Epithelial cell of proximal tubule (primary cell): ENCODE measurements at places on chromosomes 11 and 22. TPM values are rescaled to one million over a fixed set of nuclear protein-coding genes. Genes with fewer than 3 reads are reported as not detected.

NLRP10 gene
- not detected in 2 replicates for total RNA-seq

GRCh38 chr22:19875061-19875530 is 20.4 kb upstream of the GNB1L start:
- DNase-seq = no peak

RBMXL2 gene
- total RNA-seq = 0.14 TPM in 1 of 2 replicates, not detected in the other

HEPHL1 gene
- not detected in 2 replicates for total RNA-seq

DNA sequence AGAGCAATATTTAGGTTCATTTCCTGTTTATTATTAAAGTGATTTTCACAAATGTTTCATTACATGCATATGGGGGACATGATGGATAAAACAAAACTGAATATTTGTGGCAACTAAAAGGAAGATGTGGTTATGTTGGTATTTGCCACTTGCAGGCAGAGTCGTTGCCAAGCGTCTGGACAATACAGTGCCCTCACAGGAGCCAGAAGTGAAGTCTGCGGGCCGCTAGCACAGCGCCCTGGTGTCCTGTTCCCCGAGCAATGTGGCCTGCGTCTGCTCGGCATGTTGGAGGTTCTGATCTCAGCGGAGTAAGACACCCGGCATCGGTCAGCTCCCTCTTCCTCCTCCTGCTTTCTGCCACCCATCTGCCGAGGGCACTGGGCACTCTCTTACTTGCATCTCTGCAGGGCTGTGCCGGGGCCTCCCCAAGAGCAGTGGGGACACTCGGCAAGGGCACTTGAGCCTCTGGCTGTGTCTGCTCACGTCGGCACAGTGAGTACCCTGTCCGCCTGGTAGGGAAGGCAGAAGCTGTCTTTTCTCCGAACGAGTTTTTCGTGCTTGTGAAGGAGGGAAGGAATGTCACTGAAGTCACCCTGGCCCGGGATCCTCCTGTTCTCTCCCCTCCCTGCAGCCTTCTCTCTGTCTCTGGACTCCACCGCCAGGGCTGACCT is 10.5 kb upstream of the TTLL12 start:
- no peak for DNase-seq

GRCh38 chr11:22337596-22338485 is at the start of gene SLC17A6:
TSS of gene SLC17A6 (plus strand) at chr11:22338381. CDS start at chr11:22338534, 153 bp downstream.
- DNase-seq = no peak

DNA sequence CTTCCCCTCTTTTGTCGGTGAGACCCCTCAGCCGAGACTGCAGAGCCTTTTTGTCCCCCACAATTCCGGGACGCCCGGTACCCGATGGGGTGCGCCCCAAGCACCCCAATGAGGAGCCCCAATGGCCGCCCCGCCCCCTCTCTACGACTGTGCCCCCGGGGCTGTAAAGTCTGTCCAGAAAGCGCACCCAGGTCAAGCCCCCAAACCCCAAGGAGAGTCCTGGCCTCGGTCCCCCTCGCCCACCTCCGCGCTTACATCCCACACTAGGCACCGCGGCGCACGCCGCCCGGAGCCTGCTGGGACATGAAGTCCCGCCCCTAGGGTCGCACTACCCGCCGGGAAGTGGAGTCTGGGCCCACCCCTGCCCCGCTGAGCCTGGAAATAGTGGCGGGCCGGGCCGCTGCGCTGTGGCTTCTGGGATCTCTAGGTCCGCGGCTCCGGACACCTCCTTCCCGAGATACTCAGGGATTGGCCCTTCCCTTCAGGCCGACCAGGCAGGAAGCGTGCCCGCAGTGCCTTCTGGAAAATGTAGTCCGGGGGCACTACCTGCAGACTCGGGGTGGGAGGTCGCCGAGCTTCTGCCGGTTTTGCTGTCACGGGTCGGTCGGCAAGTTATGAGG is at the start of gene MEN1:
MEN1 (minus strand) TSS at position 281 of the 620 bp plus-strand sequence. CDS start 442 bp downstream, outside the sequence.
- DNase-seq = peak; percentile 52

- DNase-seq = no peak
Measured at GRCh38 chr11:119974051-119974450, 163.9 kb downstream of the TRIM29 start.

DNA sequence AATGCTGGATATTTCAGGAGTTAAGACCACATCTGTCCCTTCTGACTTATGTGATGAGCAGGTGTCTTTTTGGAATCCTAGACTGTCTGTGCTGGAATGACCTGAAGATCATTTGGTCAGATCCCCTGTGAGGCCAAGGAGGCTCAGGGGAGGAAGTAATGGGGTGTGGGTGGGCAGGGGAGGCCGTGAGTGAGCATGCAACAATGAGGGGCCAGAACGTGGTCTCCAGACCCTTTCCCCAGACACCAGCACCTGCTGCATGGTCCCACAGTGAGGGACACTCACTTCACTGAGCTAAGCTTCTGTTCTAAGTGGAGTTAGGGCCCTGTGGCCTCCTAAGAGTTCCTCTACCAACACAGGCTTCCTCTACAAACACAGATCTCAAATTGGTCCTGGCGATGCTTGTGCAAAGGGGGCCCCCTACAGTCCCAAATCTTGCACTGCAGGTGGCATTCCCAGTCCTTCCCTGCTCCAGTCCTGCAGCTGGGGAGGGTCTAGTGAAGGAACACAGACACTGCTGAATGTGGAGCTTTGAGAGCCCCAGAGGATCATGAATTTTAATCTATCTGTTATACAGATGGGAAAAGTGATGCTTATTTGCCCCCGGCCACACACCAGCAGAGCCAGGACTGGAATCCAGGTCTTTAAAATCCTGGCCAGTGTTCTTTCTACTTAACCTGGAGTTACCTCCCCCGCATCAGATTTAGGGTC is 7.4 kb downstream of the USP2 start:
- DNase-seq = no peak

DAGLA gene
- total RNA-seq = 4.5 and 7.3 TPM in 2 replicates

GRCh38 chr11:117946842-117947526 is 17.8 kb upstream of the TMPRSS13 start:
- DNase-seq = peak; percentile 87

- DNase-seq = no peak
Measured at GRCh38 chr22:31308181-31308580, 15.9 kb upstream of the PIK3IP1 start.

DNA sequence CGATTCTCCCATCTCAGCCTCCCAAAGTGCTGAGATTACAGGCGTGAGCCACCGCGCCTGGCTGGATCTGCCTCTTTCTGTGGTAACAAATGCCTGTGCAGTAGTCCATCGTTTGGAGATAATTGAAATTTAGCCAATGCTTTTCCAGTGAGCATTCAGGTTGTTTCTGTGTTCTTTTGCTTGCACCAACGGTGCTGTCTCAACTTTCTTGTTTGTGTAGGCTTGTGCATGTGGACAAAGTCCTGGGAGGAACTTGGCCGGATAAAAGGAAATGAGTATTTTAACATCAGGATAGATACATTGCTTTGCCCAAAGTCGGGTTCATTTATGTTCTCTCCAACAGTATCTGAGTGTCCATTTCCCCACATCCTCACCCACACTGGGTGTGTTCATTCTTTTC is 85.7 kb downstream of the KIAA1671 start:
- no peak for DNase-seq

DNA sequence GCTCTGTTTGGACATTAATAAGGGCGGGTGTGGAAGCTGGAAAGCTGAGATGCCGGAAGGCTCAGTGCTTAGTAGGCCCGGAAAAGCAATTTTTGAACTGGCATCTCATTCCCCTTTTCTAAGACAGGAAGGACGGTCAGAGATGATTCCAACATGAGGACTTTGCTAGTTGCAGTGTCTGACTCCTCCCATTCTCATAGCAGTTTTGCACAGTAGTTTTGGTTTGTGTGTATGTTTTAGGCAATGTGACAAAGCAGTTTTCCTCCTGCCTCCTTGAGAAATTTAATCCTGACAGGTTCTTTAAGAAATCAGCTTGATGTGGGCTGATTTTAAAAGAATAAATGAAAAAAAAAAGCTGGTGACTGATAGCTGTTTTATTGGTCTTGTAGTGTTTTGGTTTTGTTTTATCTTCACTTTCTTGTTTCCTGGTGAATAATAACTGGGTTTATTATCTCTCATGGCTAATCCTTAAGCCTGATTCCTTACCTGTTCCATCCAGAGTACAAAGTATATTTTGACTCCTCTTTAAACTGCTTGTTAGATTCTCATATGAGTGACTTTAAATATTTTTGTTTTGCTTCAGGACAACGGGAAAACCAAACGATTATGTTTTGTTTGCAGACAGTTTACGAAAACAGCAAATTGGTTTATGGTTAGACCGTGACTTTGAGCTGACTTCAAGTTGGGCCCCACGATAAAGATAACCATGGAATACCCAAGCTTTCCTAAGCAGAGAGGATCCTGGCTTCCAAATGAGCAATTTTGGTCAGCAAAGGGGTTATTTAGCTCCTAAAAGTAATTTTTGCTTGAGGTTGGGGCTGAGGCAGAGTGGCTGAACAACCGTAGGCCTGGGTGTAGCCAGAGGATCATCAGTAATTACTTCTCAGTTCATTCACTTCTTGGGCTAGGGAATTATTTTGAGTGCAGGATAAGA is 3.4 kb downstream of the PTPRJ start:
- no peak for DNase-seq

GRCh38 chr22:36221799-36222751 is 17.3 kb downstream of the APOL2 start:
- DNase-seq = no peak

SPDYC gene
- total RNA-seq = not detected in 2 replicates

POTEH gene
- total RNA-seq = not detected in 2 replicates

KCNJ5 gene
- 0.22 and 0.23 TPM in 2 replicates for total RNA-seq

MYBPC3 gene
- total RNA-seq = not detected in 2 replicates

DNA sequence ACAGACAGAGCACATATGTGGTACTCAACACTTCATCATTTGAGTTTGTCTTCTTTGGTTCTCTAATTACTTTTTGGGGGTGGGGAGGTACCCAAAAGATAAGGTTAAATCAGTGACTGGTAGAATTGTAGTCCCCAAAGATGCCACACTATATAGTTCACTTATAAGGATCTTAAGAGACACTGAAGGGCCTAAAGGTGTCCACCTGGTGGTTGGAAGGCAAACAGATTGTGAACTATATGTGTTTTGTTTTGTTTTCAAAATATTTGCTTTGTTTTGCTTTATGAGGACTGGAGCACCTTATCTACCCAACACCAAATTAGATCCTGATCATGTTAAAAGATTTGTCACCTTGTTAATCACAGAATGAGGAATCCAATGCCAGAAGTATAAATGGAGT is 136.1 kb downstream of the DCDC1 start:
- DNase-seq = no peak

MGAT3 gene
- total RNA-seq = 0.65 and 2.4 TPM in 2 replicates

GRCh38 chr11:47156951-47157350 is 19.7 kb downstream of the ARFGAP2 start:
- no peak for DNase-seq

AASDHPPT gene
- 48.8 and 60.8 TPM in 2 replicates for total RNA-seq

DNA sequence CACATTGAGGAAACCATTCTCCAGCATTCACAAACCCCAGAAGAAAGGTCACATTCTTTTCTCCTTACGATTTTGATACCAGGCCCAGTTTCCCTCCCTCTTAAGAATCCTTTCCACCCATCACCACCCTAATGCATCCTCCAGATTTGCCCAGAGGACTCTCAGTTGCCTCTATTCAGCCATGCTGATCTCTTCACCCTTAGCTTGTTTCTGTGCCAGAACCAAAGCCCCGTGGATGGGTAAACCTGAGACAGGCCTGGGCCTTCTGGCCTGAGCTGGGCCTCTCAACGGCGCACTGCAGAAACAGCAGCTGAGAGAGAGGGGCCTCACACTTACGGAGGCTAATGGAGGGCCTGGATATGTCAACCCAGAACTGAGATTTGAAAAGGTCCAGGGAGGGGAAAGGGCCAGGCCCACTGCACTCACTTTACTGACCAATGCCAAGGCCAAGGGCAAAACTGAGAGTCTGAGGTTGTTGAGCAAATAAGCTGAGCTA is 32.2 kb upstream of the OAF start:
- DNase-seq = no peak

KRTAP5-4 gene
- total RNA-seq = not detected in 2 replicates

NECTIN1 gene
- 4.7 and 6.6 TPM in 2 replicates for total RNA-seq

DNA sequence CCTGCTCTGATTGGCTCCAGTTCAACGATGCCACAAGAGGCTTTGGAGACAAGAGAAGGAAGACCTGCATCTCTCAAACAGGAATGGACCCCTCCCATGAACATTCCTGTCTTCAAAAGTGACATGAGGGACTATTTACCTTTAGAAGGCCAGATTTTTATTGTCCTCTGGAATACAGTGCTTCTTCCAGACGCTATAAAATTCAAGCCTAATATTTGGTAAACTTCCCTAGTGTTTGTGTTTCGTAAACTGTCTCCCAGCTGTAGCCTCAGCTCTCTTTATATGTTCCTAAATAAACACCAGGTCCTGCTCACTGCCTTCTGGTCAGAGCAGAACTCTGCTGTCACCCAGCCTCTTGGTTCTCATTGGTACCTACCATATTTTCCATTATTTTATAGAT is 157.8 kb downstream of the CCDC34 start:
- DNase-seq = no peak

- DNase-seq = no peak
Measured at GRCh38 chr11:11414996-11415395, 61.9 kb upstream of the CSNK2A3 start.

DNA sequence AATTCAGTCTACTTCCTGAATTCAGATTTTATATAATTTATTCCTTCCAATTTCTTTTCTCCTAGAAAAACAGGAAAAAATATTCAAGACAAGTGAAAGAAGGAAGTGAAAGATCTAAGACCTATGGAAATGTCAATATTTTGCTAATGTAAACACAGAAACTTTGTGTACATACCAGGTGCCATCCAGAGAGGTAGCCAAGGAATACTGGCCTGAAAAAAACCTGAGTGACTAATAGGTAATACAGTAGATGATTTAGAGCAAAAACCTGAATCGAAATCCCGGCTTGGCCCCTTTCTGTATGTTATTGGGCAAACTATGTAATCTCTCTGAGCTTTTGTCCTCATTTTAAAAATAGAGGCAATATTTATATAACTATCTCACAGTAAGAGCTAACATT is 59.2 kb upstream of the FSHB start:
- no peak for DNase-seq

GRCh38 chr11:15875943-15876342 is 480.4 kb downstream of the SOX6 start:
- no peak for DNase-seq

DNA sequence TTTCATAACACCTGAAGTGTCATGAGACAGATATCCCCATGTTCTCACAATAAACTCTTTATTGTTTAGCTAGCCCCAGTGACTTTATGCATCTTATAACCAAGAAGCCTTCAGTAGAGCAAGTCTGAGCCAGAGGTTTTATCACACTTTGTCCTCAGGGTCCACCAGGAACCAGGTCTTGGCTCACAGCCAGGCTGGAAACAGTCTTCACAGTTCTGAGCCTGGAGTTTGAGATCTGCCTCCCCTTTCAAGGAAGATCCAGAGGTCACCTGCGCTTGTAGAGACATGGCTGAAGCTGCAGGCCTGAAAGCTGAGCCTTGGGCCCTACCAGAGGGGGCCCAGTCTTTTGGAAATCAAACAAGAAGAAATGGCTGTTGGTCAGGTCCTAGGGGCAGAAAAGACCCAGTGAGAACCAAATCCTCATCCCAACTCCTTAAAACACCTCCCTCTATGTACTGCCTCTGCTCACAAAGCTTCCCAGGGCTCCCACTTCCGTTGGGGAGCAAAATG is 3.5 kb downstream of the RRP8 start:
- no peak for DNase-seq

GRCh38 chr22:45529105-45529504 is 26.4 kb downstream of the FBLN1 start:
- DNase-seq = no peak

- no peak for DNase-seq
Measured at GRCh38 chr11:70433966-70434812, 35.9 kb downstream of the CTTN start.
